ENCODE measurements at places on chromosomes 12 and 14.
A peak's percentile ranks its signal among the peaks of the same experiment; 100 is the strongest.

GRCh38 chr14:94307410-94307992 is 14.4 kb upstream of the SERPINA10 start:
- no peaks in the 10 kb centered on the region for H3K36me3 ChIP-seq
- H3K27me3 ChIP-seq: no peaks in the 10 kb centered on the region
- DNase-seq: no peak
- no peaks in the 10 kb centered on the region for H3K4me1 ChIP-seq
- no peak overlapping the region for H3K27ac ChIP-seq

DNA sequence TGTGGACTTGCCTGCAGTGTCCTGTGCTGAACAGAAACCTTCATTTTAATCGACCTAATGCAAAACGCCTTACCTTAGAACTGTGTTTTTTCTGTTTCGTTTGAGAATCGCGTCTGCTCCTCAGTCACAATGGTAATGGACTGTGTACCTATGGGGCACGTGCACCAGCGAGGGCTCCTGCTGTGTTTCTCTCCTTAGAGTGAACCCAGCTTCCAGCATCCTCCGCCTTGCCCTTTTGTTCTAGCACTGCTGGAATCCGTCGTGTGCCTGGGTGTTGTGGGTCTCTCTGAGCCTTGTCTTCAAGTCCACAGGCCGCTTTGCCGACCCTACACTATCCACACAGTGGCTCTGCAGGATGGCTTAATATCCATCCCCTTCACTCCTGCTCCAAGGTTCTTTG is 3.6 kb downstream of the AMN start:
- no peak for DNase-seq
- peaks cover 15% of the 10 kb centered on the region for H3K4me1 ChIP-seq
- no peaks in the 10 kb centered on the region for H3K36me3 ChIP-seq

- H3K27ac ChIP-seq: no peak overlapping the region
- no peaks in the 10 kb centered on the region for H3K4me1 ChIP-seq
- H3K4me3 ChIP-seq: no peak overlapping the region
- no peaks in the 10 kb centered on the region for H3K27me3 ChIP-seq
- no peak for DNase-seq
- H3K36me3 ChIP-seq: no peaks in the 10 kb centered on the region
Measured at GRCh38 chr14:61203081-61203753, 77.9 kb downstream of the TMEM30B start.

GRCh38 chr12:124317400-124317799 is 22.5 kb downstream of the RFLNA start:
- no peak overlapping the region for H3K27ac ChIP-seq
- no peaks in the 10 kb centered on the region for H3K27me3 ChIP-seq
- H3K4me1 ChIP-seq: no peaks in the 10 kb centered on the region

GRCh38 chr14:21037156-21037555 is 2.5 kb upstream of the RNASE13 start:
- no peak for DNase-seq
- no peaks in the 10 kb centered on the region for H3K27me3 ChIP-seq
- H3K27ac ChIP-seq: no peak overlapping the region
- H3K4me3 ChIP-seq: no peak overlapping the region
- H3K36me3 ChIP-seq: no peaks in the 10 kb centered on the region

GRCh38 chr14:88975043-88975830 is 150.8 kb downstream of the TTC8 start:
- no peaks in the 10 kb centered on the region for H3K27me3 ChIP-seq
- no peak overlapping the region for H3K27ac ChIP-seq
- H3K4me1 ChIP-seq: no peaks in the 10 kb centered on the region
- H3K36me3 ChIP-seq: no peaks in the 10 kb centered on the region
- no peak overlapping the region for H3K4me3 ChIP-seq

GRCh38 chr14:33979613-33980276 is 28.9 kb upstream of the EGLN3 start:
- H3K27ac ChIP-seq: no peak overlapping the region
- no peak for DNase-seq
- H3K36me3 ChIP-seq: no peaks in the 10 kb centered on the region
- H3K4me3 ChIP-seq: no peak overlapping the region

GRCh38 chr14:66709291-66709690 is 201.3 kb downstream of the GPHN start:
- H3K4me1 ChIP-seq: no peaks in the 10 kb centered on the region
- no peaks in the 10 kb centered on the region for H3K27me3 ChIP-seq
- DNase-seq: no peak
- no peaks in the 10 kb centered on the region for H3K36me3 ChIP-seq
- H3K4me3 ChIP-seq: no peak overlapping the region
- no peak overlapping the region for H3K27ac ChIP-seq

DNA sequence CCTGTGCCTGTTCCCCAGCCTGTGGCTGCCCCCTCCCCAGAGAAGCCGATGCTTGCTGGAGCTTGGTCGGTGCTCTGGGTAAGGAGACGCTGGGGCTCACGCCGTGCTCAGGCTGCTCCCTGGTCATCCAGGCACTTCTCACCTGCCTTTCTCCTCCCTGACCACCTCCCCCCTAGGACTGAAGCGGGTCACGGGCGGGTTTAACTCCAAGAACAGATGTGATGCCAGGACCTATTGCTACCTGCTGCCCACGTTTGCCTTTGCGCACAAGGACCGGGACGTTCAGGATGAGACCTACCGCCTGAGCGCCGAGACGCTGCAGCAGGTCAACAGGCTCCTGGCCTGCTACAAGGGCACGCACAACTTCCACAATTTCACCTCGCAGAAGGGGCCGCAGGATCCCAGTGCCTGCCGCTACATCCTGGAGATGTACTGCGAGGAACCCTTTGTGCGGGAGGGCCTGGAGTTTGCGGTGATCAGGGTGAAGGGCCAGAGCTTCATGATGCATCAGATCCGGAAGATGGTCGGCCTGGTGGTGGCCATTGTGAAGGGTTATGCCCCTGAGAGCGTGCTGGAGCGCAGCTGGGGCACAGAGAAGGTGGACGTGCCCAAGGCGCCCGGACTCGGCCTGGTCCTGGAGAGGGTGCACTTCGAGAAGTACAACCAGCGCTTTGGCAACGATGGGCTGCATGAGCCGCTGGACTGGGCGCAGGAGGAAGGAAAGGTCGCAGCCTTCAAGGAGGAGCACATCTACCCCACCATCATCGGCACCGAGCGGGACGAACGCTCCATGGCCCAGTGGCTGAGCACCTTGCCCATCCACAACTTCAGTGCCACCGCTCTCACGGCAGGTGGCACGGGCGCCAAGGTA is 8.4 kb upstream of the EP400 start:
- no peaks in the 10 kb centered on the region for H3K36me3 ChIP-seq
- H3K4me1 ChIP-seq: no peaks in the 10 kb centered on the region
- H3K27me3 ChIP-seq: no peaks in the 10 kb centered on the region
- no peak overlapping the region for H3K27ac ChIP-seq
- DNase-seq: no peak

GRCh38 chr14:24093901-24094840 is at the start of gene PCK2:
Gene PCK2, plus strand, starts transcription at chr14:24094311. Its CDS starts 95 bp downstream, at chr14:24094406.
- DNase-seq: peak; percentile 46
- H3K36me3 ChIP-seq: no peaks in the 10 kb centered on the region
- H3K4me3 ChIP-seq: peak within 1 kb of the TSS; percentile 91
- peaks cover 6% of the 10 kb centered on the region for H3K4me1 ChIP-seq

- no peaks in the 10 kb centered on the region for H3K27me3 ChIP-seq
- no peak overlapping the region for H3K27ac ChIP-seq
- no peaks in the 10 kb centered on the region for H3K4me1 ChIP-seq
- DNase-seq: no peak
Measured at GRCh38 chr12:10088955-10089900, 9.6 kb downstream of the CLEC1A start.

DNA sequence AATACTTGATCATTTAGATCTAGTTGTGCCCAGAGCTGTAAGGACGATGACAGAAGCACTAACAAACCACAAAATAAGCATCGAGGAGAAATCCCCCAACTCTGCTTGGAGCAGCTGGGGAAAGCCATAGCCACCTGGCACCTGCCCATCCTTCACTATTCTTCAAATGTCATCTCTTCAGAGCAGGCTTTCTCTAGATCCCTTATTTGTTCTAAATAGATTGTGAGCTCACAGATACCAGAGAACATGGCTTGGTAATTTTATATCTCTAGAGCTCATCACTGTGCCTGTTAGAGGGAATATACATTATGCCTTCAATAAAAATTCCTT is 50.9 kb downstream of the GRIP1 start:
- H3K27me3 ChIP-seq: no peaks in the 10 kb centered on the region
- no peak for DNase-seq
- no peaks in the 10 kb centered on the region for H3K4me1 ChIP-seq
- H3K27ac ChIP-seq: no peak overlapping the region
- H3K36me3 ChIP-seq: no peaks in the 10 kb centered on the region

DNA sequence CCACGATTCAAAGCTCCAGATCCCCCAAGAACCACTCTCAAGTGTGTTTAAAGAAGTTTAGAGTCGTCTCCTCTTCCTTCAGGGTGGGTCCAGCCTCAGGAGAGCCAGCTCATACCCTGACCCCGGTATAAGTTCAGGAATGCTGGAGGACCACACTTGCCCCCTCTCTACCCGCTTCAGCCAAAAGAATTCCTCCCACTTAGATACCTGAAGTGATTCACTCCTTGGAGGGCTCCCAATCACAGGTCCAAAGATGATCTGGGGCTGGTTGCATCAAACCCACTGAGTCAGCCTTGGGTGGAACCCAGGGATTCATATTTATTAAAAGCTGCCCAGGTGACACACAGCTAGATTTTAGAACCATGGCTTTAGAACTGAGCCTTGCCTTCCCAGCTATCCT is 133.5 kb upstream of the PARP11 start:
- no peak for DNase-seq
- no peaks in the 10 kb centered on the region for H3K36me3 ChIP-seq
- H3K27me3 ChIP-seq: no peaks in the 10 kb centered on the region
- H3K4me1 ChIP-seq: no peaks in the 10 kb centered on the region
- H3K27ac ChIP-seq: no peak overlapping the region
- no peak overlapping the region for H3K4me3 ChIP-seq
